ENCODE measurements at places on chromosomes 2 and 18.
A peak's percentile ranks its signal among the peaks of the same experiment; 100 is the strongest.

DNA sequence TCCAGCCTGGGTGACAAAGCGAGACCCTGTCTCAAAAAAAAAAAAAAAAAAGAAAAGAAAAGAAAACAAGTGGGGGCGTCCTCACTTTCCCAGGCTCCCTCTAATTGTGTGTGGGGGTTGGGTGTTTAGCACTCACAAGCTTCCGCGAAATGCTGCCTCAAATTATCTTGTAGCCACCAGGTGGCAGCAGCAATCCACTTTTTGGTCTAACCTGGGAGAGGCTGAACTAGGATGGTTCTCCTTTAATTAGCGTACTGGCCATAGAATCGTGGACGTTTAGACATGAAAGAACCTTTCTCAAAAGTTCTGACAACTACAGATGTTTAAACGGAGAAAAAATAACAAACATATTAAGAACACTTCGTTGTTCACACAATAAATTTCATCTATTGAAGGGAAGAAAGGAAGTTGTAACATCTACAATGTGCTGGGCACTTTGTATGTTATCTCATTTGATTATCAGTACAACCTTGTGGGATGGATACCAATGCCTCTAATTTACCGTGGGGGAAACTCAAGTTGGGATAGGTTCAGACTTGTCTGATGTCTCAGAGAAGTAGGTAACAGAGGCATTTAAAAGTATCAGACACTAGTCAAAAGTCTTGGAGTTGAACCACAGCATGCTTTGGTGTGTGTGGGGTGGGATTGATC lies 122.7 kb upstream of the NABP1 start:
- peak; percentile 79 for DNase-seq

DNA sequence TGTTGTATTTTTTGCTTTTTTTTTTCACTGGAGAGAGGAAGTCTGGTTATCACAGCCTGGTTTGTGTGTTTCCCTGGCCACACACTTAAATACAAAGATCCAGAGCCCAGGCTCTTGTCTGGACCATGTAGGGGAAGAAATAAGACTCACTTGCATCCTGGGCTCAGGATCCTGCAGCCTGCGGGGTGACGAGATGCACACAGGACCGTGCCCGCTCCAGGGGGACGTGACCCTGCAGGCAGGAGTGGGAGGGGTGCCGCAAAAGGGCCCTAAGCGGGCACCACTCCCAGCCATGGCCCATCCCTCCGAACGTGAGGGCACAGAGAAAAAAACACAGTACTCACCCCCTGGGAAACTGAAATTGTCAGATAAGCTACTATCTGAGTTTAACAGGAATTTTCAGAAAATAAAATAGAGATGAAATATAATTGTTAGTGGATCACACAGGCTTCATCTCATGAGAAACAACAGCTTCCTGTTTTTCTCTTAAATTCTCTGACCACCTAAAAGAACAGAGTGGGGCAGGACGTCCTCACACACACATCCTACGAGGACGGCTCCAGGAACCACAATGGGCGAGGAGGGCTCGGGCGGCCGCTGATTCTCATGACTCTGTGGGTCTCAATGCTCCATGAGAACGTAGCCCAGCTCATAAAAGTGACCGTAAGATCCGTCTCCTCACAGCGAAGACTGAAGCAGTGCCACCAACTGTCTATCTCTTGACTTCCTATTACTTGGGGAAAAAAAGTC lies 142.6 kb upstream of the ALKAL2 start:
- no peak for DNase-seq

DNA sequence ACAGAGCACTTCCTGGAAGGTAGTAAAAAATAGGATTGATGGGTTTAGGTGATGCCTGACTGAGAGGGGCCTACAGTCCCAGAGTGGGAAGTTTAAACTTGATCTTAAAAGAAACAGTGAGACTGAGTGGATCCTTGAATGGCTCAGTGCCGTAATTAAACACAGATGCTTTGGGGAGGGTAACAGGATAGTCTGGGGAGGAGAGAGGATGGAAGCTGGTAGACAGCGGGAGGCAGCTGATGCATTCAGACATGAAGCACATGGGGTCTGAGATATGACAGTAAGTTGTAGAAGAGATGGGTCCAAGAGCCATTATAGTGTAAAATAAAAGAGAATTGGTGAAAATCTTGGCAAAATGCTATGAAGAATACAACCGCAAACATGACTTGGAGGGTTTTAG lies 54.4 kb downstream of the AOX1 start:
- DNase-seq = no peak

DNA sequence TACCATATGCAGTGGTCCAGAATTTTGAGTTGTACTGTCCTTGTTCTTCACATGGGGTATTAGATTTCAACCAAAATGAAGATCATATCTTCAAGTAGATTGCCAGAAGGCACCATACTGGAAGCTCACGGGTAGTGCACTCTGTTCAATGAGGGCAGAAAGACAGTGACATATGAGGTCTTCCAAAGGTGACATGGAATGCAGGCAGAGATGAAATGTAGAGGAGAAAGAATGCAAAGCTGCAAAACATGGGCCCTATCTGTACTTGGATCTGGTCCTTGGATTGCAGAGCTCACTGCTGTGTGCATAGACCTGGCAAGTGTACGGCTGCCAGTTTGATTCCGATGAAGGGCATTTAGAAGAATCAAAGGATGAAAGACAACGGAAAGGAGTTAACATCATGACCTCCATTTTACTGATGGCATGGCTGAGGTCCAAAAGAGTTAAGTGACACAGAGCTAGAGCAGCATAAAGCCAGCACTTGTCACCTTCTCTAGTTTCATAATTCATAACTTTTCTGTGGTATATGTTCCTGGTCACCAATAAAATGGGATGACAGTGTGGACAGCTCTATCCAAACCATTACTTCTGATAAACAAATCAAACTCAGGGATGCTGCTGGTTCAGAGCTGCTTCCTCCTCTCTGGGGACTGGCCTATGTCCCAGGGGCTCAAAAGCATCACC lies 64.7 kb downstream of the BCL2 start:
- no peak for DNase-seq

GRCh38 chr18:22935431-22935830 lies 2.3 kb downstream of the RBBP8 start:
- DNase-seq = peak; percentile 35

GRCh38 chr2:235024191-235024860 lies 72.5 kb downstream of the SH3BP4 start:
- DNase-seq = no peak

GRCh38 chr2:162085090-162085891 lies 11.3 kb upstream of the DPP4 start:
- DNase-seq = no peak

DNA sequence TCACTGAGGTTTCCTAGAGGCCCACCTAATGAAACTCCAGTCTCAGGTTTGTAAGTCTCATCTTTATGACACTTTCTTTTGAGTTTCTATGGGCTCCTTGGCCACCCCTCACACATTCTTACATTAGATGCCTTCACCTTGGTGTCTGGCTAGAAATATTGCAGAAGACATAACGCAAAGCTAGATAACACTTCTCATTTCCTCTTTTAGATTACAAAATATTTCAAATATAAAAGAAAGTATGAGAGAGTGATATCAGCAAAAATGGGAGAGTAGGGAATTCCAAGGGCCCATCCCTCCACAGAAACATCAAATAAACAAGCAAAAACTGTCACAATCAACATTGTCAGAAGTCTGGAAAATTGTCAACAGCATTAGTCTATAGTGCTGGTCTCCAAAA lies 43.3 kb upstream of the ZCCHC2 start:
- DNase-seq = no peak

DNA sequence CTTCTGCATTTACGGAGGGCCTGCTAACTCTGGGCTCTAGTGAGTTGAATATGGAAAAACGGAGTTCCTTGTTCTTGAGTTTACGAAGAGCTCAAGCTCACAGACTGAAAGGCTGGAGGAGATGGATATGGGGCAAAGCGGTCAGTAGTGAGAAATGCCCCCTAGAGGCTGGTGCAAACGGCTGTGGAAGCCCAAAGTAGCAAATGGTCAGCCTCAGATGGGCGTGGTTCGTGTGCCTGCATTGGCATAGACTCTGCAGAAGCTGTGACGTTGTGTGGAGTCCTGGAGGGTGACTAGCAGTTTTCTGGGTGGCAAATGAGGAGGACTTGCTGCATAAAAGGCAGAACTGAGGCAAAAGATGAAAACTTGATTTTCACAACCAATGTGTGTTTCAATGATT lies 93.6 kb upstream of the TWIST2 start:
- DNase-seq = no peak

DNA sequence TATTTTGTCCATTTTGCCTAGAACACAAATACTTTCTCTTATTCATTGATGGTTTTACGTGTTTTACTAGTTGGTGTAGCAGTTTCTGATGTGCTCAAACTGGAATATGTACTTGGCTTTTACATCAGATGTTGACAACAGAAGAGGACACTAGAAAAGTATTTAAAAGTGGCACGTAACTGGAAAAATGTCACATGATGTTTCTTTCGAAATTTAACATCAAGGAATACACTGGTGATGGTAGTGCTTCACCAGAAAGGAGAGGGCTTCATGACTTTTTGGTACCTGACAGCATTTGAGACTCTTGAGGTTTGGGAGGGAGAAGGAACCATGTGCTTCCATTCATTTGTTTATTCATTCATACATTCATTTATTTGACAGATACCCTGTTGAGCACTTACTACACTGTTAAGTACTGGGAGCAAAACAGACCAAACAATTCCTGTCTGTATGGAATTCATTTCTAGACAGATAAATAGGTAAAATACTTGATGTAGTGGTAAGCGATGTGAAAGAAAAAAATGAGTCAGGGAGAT lies 1.5 kb downstream of the GIGYF2 start:
- peak; percentile 59 for DNase-seq

DNA sequence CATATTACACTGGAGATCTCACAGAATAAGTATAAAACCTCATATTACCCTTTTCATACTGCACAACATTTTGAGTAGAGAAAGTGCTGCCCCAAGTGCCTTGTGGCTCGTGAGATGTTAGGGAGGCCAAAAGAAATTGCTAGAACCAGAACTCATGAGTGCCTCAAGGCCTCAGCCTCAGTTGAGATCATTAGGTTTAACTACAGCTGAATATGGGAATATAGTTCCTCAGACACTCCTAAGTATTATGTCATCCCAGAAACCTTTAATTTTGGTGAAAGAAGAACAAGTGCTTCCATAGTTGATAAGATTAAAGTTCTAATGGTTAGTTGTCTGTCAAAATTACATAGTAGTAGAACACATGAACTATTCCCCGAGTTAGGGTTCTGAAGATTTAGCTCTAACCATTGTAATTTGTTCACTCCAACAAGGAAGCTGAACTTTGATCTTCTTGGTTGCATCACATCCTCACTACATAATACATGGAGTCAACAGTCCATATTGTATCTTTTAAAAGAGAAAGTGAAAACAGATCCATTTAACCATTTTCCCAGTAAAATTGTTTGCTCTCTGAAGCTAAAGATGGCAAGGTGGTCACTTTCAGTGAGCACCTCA lies 9.6 kb upstream of the AQP4 start:
- no peak for DNase-seq

Measured in erythroblast (primary cell).